Ecto neural progenitor cell (in vitro differentiated cells): ENCODE measurements at places on chromosomes 7 and 10.
A peak's percentile ranks its signal among the peaks of the same experiment; 100 is the strongest.

- DNase-seq = no peak
Observed at GRCh38 chr7:50656141-50656895, 91.1 kb upstream of the DDC start.

DNA sequence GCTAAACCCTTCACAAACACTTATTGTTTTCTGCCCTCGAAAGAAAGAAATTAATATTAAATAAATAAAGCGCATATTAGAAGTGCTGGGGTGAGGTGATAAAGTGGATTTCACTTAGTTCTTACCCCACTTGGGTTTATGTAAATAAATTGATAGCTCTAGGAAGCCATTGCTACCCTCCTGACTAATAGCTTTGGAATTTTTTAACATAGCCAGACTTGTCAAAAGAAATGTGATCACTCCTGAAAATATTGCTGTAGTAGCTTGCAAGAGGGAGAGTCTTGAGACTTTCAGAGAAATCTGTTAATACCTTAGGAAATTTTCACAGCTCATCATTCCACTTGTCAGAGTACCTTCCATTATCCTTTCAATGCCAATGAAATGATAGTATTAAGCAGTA is 7.6 kb downstream of the ARL5B start:
- no peak for DNase-seq

- DNase-seq = no peak
Observed at GRCh38 chr10:60574388-60574787, 184.7 kb upstream of the ANK3 start.

- no peak for DNase-seq
Observed at GRCh38 chr7:13069841-13070240, 382.4 kb downstream of the ARL4A start.

- no peak for DNase-seq
Observed at GRCh38 chr7:2841907-2842306, 2.2 kb downstream of the GNA12 start.

- DNase-seq = no peak
Observed at GRCh38 chr10:69451784-69452251, 553 bp downstream of the TSPAN15 start.

- DNase-seq = no peak
Observed at GRCh38 chr10:13865758-13866491, 279.2 kb downstream of the PRPF18 start.

DNA sequence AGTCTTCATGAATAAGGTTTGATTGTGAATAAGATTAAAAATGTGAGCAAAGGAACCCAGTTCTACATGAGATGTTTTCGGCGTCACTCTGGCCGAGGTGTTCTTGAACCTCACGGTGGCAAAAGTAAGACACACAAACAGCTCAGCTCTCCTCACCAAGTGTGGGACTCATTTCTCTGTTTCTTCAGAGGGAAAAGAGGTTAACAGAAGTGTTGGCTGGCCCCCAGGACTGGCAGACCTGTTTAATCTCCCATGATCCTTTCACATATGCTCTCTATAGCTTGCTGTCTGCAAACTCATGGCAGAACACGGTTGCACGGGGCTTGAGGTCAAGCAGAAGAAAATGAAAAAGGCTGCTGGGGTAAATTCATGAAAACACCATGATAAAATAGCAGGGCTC is 394.4 kb downstream of the CALN1 start:
- peak; percentile 10 for DNase-seq

DNA sequence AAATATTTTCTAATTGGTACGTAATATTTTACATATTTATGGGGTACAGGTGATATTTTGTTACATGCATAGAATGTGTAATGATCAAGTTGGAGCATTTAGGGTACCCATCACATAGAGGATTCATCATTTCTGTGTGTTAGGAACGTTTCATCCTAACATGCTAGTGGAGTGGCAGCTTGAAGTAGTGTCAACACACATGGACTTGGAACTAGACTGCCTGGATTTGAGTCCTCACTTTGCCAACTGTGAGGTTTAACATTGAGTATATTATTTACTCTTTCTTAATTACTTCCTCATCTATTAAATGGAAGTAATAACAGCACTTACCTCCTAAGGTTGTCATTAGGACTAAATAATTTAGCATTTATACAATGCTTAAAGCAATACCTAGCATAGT is 241.9 kb downstream of the PLXDC2 start:
- no peak for DNase-seq

GRCh38 chr7:29343399-29343798 is 148.8 kb downstream of the CHN2 start:
- no peak for DNase-seq
